ENCODE measurements at places on chromosomes 5 and 9.

DNA sequence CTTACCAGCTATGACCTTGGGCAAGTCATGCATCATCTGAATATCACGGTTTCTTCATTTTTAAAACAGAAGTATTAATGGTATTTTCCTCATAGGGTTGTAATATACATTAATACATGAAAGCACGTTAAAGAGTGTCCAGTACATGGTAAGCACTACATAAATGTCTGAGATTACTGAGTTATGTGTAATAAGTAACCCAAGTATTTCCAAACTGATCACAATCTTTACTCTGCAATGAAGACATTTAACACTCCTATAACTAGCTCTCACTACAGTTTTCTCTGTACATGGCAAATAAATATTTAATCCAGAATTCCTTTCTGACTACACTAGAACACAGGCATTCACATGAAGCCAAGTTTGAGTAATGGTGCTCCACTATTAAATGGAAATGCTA, 4.0 kb downstream of the GLDC start:
- DNase-seq: no peak

DNA sequence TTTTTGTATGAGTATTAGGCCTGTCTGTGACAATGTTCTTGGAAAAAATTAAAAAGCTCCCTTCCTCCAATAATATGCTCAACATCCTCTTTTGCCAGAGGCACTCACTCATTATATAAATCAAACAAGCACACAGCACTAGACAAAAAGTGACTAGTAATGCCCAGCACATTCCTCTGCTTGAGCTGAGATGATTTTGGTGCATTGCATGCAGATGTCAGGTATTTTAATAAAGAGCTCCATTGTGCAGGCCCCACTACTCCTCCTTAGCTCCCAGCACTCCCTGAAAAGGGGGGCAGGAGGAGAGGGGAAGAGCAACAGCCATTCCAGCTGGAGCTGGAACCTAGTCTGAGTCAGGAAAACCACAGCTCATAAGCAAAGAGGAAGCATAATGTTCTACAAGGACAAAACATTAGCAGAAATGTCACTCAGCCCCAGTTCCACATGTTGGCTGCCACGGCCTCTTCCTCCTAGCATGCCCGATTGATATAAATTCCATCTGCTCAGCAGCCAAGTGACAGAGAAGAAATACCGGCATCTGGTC, 348.5 kb downstream of the BNC2 start:
- DNase-seq: no peak

DNA sequence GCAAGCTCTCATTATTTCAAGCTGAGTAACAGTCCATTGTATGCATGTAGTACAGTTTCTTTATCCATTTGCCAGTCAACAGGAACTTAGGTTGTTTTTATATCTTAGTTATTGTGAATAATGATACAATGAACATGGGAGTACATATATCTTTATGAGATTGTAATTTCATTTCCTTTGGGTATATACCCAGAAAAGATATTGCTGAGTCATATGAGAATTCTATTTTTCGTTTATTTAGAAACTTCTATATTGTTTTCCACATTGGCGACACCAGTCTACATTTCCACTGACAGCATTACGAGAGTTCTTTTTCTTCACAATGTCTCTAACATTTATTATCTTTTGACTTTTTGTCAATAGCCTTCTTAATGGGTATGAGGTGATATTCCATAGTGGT, 477.8 kb upstream of the PAPPA start:
- no peak for DNase-seq

- DNase-seq: no peak
Observed at GRCh38 chr9:110050925-110051355, 157.0 kb downstream of the C9orf152 start.

GRCh38 chr5:42606464-42606869, 150.2 kb upstream of the CCDC152 start:
- no peak for DNase-seq

DNA sequence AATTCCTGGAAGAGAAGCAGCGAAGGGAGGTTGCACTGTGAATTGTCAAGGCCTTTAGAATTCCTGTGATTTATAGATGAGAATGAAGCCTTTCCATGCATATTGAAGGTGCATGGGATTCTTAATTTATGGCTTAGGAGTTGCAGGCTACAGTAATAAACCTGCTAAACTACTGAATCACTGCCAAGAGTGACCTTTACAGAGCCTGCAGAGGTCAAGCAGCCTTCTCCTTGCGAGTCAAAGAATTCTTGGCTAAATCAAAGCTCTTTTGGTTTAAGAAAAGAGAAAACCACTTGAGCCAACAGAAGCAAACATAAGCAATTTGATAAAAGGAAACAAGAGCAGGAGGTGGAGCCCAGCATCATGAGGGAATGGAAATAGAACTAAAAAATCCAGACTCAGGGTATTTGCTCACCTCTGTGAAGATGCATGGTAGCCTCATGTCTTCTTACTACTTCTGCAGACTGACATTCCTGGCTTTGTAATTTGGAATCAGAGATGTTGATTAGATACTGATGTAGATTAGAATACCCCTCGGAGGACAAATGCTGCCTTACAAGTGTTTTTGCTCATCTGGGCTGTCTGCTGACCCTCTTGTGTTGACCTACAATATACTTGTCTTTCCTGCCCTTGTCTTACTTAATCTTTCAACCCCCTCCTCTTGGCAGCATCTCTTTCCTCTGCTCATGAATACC, 90.3 kb upstream of the IFNK start:
- no peak for DNase-seq

DNA sequence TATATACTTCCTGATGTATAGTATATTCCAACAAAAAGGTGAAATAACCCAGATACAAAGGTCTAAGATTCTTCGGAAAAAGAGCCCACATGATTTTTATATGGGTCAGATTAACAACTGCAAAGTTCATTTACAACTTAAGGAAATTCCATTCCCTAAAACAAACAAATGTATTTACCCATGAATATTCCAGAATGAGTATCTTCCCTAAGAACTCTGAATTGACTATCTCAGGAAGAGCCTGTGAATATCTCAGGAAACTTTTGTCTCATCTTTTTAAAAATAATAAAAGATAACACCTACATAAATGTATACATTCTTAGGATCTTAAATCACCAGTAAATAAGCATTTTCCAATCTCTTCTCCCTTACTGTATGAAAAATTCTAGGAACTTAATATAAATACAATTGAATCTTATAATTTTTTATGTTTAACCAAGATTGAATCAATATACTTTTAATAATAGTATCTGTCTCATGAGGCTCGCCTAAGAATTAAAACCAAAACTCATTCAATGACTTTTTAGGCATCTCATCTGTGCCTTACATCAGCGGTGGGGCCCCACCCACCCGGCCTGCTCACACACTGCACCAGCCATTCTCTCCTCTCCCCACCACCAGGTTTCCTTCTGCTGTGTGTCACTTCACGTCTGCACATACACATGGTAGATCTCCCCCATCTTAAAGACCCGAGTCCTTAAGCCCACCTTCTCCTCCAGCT, 78.1 kb downstream of the RAPGEF1 start:
- peak; percentile 44 for DNase-seq

- no peak for DNase-seq
Observed at GRCh38 chr5:54520438-54520846, 2.9 kb downstream of the SNX18 start.

GRCh38 chr5:97838214-97838613, 655.2 kb upstream of the RIOK2 start:
- DNase-seq: no peak

DNA sequence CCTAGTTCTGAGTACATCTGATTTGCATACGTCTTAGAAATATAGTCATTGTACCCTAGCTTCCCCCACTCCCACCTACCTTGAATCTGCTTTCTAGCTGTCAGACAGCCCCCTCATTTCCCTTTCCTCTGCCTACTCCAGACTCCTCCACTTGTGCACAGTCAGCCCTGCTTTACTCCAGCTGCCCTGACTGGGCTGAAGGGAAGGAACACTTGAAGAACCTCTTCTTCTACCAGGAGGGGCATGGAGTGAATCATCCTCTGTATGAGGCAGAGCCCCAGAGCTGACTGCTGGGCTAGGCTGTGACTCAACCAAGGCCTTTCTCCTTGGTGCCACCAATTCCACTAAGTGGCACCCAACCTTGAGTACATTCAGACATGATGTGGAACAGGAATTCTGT, 18.1 kb upstream of the ZFR start:
- DNase-seq: peak; percentile 41

- no peak for DNase-seq
Observed at GRCh38 chr5:64612344-64612961, 77.8 kb upstream of the SHISAL2B start.

DNA sequence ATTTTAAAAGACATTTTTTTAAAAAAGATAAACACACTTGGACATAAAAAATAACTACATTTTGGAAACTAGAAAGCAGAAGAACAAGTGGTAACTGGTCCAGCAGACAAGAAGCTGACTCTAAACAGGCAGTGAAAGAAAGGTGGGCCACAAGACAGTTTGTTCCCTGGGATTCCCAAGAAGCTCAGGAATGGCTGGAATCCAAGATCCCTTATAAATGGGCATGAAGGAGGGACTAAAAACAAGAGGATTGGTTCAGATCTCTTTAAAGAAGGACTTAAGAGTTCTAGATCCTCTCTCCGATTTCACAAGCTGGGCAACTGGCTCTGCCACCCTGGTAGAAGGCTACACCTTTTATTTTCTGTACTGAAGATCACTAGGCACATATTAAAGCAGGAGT, 102.8 kb downstream of the ARL15 start:
- no peak for DNase-seq

DNA sequence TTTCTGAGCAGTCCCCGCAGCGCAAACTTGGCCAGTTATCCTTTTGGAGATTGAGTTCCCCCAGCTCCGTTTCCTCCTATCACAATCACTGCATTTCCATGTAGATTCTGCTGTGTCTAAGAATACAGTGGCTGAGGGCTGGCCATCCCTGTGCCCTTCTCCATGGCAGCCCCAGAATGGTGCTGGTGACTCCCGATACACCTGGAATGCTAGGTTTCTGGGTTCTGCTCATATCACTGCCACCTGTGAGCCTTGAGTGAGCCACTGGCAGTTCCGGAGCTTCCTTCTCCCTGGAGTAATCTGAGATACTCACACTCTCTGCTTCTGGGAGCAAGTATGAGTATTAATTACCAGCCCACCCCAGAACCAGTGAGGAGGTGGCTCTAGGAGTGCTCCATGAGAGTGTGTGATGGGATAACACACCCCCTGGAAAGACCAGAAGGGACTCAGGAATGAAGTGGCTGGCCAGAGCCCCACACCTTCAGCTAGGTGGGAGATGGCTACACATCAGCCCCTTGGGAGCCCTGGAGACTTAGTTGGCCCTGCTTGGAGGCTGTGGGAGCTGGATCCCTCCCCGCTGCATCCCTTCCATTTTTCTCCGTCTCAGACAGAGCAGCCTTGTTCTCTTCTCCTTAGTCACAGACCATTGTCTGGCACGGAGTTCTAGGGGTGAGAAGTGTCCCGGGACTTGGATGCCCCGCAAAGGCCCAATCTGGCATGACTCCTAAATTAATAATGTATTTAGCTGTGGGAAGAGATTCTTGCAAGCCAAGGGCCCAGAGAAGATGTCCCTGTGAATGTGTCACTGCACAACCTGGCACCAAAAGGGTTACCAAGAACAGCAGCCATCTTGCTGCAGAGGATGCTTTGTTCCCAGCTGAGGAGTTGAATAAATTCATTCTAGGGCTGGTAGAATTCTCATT, 4.9 kb downstream of the PCDHGC5 start:
- no peak for DNase-seq

- DNase-seq: no peak
Observed at GRCh38 chr5:68744206-68744605, 349.6 kb upstream of the SLC30A5 start.

GRCh38 chr9:100856238-100856637, 172.3 kb upstream of the PLPPR1 start:
- DNase-seq: no peak

DNA sequence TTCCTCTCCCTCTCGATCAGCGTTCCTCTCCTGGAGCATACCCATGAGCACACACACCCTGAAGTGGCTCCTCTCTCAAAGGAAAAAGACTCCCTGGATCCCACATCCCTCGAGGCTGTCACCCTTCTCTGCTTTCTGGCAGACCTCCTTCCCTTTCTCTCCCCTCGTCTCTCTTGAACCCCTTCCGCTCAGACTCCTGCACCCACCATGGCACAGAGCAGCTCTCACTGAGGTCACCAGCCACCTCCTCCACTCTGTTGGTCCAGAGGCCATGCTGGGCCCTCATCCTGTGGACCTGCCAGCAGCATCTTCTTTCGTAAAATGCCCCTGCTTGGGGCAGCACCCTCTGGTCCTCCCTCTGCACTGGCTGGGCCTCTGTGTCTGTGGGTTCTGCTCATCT, 5.7 kb downstream of the B4GALT7 start:
- DNase-seq: no peak

GRCh38 chr5:81856948-81857928, 106.3 kb upstream of the SSBP2 start:
- no peak for DNase-seq

DNA sequence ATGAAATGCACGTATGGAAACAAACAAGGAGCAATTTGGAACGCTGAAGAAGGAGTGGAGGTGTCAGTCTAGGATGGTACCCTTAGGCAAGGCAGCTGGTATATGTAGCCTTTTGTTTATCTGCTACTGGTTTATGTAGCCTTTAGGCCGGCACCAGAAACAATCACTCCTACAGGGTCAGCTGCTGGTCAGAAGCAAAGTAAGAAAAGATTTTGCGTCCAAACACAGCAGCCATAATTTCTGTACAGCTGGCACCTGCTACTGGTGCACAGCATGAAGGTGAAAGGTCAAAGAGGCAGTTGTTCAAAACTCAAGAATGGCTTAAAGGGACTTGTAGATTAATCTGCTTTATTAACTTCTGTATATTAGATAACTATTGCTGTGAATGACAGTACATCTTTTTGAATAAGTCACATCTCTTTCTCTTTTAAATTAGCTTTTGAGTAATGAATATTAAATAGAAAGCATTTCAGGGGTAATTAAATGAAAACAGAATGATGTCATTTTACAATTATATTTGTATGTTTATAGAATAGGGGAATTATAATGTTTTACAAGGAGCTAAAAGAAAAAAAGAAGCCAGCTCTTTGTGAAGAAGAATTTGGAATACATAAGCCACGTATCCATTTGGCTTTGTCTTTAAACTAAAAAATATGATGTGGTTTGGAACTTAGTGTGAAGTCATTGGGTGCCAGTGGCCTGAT, 33.1 kb upstream of the TLX3 start:
- no peak for DNase-seq

- DNase-seq: no peak
Observed at GRCh38 chr9:106862821-106863720, at the start of gene ZNF462. ZNF462 (plus strand) TSS chr9:106863166; CDS start chr9:106923384, 60,218 bp downstream.

Measured in activated CD4-positive, alpha-beta T cell treated with anti-CD3 and anti-CD28 coated beads for 24 hours (primary cell).